ENCODE measurements at places on chromosomes 16 and 17. TPM values are rescaled to one million over a fixed set of nuclear protein-coding genes. Genes with fewer than 3 reads are reported as not detected.

SSTR5 gene
- not detected for total RNA-seq

MBTPS1 gene
- 54.4 TPM for total RNA-seq

AATK gene
- 0.32 TPM for total RNA-seq

MYH8 gene
- not detected for total RNA-seq

EFNB3 gene
- total RNA-seq: 5.8 TPM

KRTAP1-3 gene
- not detected for total RNA-seq

DOC2A gene
- 8.1 TPM for total RNA-seq

ATF7IP2 gene
- total RNA-seq: 19.3 TPM

KRT33B gene
- not detected for total RNA-seq

KRTAP4-4 gene
- total RNA-seq: not detected

HOXB3 gene
- not detected for total RNA-seq

SOST gene
- not detected for total RNA-seq

SAT2 gene
- 34.6 TPM for total RNA-seq

GOT2 gene
- 77.2 TPM for total RNA-seq

KRT35 gene
- not detected for total RNA-seq

ZG16 gene
- total RNA-seq: not detected

SLC13A5 gene
- total RNA-seq: not detected

KRTAP4-16 gene
- total RNA-seq: not detected

PABPN1L gene
- not detected for total RNA-seq

HEATR9 gene
- total RNA-seq: not detected

RAMP2 gene
- total RNA-seq: 5.8 TPM

FBXW10 gene
- total RNA-seq: 0.15 TPM

IKZF3 gene
- not detected for total RNA-seq

CCL1 gene
- total RNA-seq: not detected

CES5A gene
- total RNA-seq: not detected

ZDHHC1 gene
- total RNA-seq: 2.2 TPM

SMYD4 gene
- 24.0 TPM for total RNA-seq

TPSD1 gene
- total RNA-seq: not detected

RPH3AL gene
- 7.5 TPM for total RNA-seq

ABCC12 gene
- 0.12 TPM for total RNA-seq

ABCC1 gene
- total RNA-seq: 17.5 TPM

GPR179 gene
- not detected for total RNA-seq

CD79B gene
- total RNA-seq: 1.6 TPM

Measured in neural progenitor cell (in vitro differentiated cells).